ENCODE measurements at places on chromosomes 4 and X. TPM values are rescaled to one million over a fixed set of nuclear protein-coding genes. Genes with fewer than 3 reads are reported as not detected.

DNA sequence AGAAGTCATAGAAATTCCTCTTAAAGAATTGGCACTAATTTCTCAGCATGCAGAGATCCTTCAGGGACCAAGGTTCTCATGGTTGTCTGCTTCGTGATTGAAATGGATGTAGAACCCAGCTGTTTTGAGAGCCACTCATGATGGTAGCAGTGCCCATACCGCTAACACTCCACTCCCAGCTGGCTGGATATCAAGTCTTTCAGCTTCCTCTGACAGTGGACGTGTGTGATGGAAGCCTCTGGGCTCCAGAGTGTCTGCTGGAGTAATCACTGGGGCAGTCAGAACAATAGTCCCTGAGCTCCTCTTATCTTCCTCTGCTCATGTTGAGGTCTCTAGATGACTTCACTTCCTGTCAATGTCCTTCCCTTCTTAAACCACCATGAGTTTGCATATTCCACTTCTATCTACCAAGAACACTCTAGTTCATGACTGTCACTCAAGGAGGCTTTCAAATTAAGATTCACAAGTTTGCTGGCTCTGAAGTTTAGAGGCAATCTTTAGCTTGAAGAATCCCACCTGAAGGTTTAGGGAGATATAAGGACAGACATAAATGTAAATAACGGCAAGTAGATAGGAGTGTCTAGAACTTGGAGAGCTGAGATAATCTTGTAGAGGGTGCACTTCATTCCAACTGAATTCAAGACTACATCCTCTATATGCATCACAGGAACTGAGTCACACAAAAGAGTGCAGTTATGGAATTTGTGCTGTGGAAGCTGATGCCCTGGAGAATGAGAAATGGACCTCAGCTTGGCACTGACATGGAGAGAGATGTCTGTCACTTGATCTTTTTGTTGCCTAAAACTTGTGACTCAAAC is 64.5 kb upstream of the WDR1 start:
- no peak for DNase-seq

DNA sequence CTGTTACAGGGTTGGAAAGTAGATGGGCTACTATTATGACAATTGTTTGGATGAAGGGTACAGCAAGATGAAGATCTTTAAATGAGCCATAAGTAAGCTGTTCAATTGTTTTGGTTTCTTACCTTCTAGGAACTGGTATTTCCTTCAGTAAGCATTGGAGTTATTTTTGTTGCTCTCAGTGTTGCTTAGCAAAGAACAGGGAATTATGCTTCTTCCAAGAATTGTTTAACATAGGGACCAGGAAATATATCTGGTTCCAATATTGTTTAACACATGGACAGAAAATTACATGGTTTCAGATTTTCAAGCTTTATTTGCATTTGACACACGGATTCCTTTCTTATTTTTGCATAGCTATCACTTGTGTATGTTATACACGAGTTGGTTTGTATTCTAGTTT is 1999.0 kb downstream of the ARAP2 start:
- DNase-seq, result no peak

DNA sequence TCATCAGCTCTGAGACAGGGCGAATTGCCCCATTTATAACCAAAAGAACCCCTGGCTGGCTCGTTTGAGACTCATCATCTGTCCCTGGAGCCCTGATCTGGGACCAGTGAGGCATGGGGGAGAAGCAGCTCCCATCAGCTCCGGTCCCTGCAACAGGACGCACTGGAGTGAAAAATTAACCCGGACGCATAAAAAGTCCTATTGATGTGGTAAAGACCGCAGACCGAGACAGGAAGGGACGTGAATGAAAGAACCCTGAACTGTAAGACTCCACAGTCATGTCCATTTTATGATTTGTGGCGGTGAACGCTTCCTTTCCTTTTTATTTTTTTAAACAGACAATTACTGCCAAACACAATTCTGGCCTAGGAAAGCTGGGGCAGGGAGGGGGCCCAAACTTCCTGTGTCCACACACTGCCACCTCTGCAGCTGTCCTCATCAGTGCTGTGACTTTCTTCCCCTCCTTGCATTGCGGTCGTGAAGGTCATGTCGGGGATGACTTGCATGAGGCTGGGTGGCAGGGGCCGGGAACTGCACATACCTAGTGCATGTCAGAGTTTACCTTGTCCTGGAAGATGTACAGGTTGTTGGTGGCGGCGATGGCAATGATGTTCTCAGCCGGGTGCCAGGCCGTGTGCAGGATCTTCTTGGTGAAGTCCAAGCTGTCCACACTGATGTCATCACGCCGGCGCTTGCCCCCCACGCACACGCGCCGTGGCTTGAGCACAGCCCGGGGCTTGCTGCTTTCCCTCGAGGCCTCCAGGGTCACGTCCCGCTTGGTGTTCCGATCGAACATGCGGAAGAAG is 53.3 kb downstream of the WFS1 start:
- DNase-seq, result no peak

GRCh38 chr4:145217349-145217748 is 37.0 kb upstream of the OTUD4 start:
- DNase-seq, result no peak

GRCh38 chr4:91497892-91498291 is 805.9 kb upstream of the GRID2 start:
- DNase-seq, result no peak

DNA sequence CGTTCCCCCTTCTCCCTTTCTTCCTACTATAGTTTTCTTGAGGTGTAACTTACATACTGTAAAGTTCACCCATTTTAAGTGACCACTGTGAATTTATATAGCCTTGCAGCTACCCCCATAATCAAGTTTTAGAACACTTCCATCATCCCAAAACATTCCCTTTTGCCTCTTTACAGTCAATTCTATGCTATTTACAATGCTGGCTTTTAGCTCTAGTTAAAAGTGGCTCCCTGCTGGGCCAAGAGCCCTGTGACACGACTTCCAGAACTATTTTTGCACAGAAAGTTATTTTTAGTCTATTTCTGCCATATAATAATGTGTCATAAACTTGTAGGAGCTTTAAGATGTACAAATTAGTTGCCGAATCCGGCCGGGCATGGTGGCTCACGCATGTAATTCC is 26.9 kb downstream of the MAP7D2 start:
- DNase-seq, result no peak

- DNase-seq, result no peak
Observed at GRCh38 chr4:70632028-70632427, 3.5 kb downstream of the ENAM start.

- no peak for DNase-seq
Observed at GRCh38 chrX:9538544-9539045, 73.7 kb downstream of the TBL1X start.

GRCh38 chrX:121030083-121030482 is 17.3 kb upstream of the GLUD2 start:
- DNase-seq, result no peak

GRCh38 chr4:169266661-169267060 is 4.1 kb downstream of the SH3RF1 start:
- DNase-seq, result no peak

- DNase-seq, result no peak
Observed at GRCh38 chr4:56078866-56079265, 130.1 kb downstream of the CEP135 start.

- DNase-seq, result no peak
Observed at GRCh38 chr4:152577708-152578396, 42.0 kb upstream of the FBXW7 start.

DNA sequence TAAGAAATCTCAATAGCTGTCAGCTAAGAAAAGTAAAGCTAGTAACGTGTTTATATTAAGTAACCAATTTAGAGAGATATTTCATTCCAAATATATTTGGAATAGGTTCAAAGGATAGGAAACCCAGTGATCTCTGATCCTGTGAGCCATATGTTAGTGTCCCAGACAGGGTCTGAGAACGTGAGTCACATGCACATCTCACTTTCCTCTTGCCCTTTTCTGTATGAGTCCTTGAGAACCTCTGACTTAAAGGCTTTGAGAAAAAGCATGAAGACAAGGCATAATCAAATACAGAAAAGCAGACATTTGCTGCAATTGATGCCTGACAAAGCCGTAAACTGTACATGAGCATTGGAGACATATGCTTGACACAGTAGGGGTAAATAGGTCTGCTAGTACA is 655.1 kb upstream of the ADGRL3 start:
- DNase-seq, result no peak

GRCh38 chr4:164304101-164304639 is 449.8 kb upstream of the SMIM31 start:
- no peak for DNase-seq

DNA sequence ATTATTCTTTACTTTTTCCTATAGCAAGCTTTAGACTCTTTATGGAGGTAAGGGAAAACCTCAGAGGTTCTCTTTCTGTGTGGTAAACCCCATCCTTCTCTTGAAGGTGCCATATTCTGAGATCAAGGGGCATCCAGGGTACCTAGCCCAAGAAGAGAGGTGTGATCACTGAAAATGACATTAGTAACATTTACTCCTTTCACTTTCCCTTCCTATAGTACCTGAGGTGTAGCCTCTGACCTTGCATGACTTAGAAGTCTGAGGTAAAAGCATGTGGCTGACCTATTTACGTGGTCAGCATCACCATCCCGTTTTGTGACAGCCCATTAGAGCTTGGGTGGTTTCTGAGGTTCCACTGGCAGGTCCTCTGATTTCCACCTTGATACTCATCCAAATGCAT is 25.7 kb downstream of the SGMS2 start:
- DNase-seq, result no peak

GRCh38 chr4:121306931-121307330 is 73.9 kb downstream of the QRFPR start:
- DNase-seq, result no peak

DNA sequence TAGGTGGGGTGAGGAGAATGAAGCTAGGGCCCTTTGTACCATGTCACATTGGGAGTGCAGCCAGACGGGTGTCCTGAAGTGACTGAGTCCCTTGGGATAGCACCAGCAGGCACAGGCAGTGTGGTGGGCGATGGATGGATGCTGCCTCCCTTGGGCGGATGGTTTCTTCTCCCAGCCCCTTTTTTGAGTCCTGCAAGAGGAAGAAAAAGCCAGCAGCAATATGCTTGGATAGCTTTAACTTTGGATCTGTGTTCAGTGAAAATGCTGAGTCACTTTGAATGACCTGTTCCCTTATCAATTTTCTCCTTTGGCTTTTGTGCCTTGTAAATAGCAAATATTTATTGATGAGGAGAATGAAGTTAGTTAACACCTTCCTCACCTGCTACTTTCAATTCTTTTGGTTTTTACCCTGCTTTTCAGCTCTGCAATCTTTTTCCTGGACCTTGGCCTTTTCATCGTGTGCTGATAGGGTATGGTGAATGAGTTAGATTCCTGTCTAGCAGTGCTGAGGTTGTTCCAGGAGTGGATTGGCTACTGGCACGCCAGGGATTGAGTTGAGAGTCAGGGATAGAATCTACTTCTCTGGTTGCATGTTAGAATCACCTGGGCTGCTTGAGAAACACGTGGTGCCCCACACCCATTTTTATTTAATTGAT is 10.2 kb downstream of the DCUN1D4 start:
- DNase-seq, result no peak

DNA sequence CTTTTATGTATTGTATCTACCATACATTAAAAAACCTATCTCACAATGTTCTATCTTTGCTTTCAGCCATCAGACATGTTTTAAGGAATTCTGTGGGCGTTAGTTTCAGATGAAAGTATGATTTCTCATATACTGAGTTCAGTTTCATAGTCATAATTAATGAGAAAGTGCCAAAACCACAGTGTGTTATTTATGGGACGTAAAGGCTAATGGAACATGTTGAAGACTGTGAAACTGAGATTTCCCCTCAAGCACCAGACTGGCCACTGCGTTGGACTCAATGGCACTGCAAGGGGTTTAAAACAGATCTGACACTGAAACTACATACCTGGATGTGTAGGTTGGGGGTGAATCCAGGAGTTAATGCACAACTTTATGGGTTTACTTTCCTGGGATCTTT is 32.0 kb downstream of the F8 start:
- DNase-seq, result no peak

GRCh38 chr4:102420563-102421398 is 75.5 kb upstream of the SLC39A8 start:
- no peak for DNase-seq

- DNase-seq, result no peak
Observed at GRCh38 chr4:85081196-85081595, 114.7 kb upstream of the WDFY3 start.

DNA sequence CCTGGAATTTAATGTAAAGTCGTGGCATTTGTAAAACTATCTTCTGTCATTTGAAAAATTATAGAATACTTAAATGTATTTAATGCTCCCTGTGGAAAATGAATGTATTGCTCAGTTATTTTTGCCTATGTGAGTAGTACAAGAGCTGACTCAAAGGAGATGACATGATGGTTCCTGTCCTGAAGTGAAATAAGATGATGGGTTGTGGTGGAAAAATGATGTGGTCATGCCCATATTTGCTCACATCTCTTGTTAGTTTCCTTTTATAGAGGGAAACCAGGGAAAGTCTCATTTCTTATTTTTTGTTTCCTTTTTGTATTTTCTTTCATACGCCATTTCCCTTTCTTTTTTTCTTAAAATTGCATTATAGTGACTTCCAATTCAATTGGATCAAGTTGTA is 23.7 kb downstream of the PLS3 start:
- DNase-seq, result no peak

DNA sequence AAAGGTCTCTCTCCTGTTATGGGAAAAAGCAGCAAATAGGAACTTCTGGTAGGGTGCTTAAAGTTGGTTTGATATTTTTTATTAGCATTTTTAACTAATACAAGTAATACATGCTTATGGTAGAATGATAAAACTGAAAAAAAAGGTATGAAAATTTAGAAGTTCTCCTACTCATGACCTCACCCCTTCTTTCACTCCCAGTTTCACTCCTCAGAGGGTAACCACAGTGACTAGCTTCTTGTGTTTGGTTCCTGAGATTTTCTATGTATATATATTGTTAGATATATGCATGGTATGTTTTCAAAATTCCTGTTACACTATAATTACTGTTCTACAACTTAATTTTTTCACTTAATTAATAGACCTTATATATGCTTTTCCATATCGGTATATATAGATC is 66.5 kb downstream of the AR start:
- DNase-seq, result no peak

DNA sequence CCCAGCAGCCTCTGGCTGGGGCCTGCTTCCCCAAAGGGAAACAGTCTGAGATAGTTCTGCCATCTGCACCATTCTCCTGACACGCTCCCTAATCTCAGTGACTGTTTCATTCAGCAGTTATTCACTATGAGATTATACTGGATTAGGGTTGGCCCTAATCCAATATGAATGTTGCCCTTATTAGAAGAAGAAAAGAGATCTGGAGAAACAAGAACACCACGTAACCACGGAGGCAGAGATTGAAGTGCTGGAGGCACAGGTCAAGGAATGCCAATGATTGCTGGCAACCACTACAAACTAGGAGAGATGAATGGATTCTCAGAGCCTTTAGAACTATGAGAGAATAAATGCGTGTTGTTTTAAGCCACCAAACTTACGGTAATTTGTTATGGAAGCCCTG is 7.4 kb downstream of the ACOX3 start:
- DNase-seq, result no peak

DCAF4L1 gene
- 0.07 TPM for total RNA-seq

FAM53A gene
- total RNA-seq, result 2.4 TPM

CYLC1 gene
- not detected for total RNA-seq

CT45A3 gene
- total RNA-seq, result not detected

C4orf36 gene
- total RNA-seq, result 1.8 TPM

DIPK2B gene
- not detected for total RNA-seq

SLC25A4 gene
- 55.9 TPM for total RNA-seq

HELT gene
- total RNA-seq, result not detected

RAPGEF2 gene
- total RNA-seq, result 33.8 TPM

P2RY4 gene
- not detected for total RNA-seq

GAGE12H gene
- not detected for total RNA-seq

GPR82 gene
- total RNA-seq, result not detected

MUC7 gene
- total RNA-seq, result not detected

NOX1 gene
- not detected for total RNA-seq

CABS1 gene
- total RNA-seq, result 0.15 TPM

PYURF gene
- total RNA-seq, result 44.2 TPM
